ENCODE measurements at places on chromosomes 13 and 19.

- no peak for DNase-seq
Measured at GRCh38 chr13:57264965-57265364, 98.0 kb downstream of the PRR20E start.

- no peak for DNase-seq
Measured at GRCh38 chr13:97114651-97115050, 107.5 kb upstream of the MBNL2 start.

DNA sequence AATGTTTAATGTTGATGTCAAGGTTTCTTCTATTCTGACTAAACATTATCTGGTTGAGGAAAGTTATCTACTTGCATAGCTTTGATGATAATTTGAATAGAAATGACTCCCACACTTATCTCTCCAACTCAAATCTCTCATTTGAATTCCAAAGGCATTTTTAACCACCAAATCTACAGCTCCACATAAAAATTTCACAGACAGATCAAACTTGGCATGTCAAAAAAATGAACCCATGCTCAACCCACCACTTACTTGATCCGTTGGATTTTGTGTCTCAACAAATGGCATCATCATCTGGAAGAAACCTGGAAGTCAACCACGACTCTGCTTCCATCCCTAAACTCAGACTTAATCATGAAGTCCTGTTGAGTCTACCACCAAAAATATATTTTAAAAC lies 1050.4 kb downstream of the EFNB2 start:
- no peak for DNase-seq

GRCh38 chr19:5406816-5407215 lies 48.4 kb upstream of the ZNRF4 start:
- DNase-seq, result no peak

- peak; percentile 75 for DNase-seq
Measured at GRCh38 chr19:41192574-41193429, at the start of gene CYP2S1. Gene CYP2S1, plus strand, starts transcription at chr19:41193219. Its CDS starts 46 bp downstream, at chr19:41193265.

DNA sequence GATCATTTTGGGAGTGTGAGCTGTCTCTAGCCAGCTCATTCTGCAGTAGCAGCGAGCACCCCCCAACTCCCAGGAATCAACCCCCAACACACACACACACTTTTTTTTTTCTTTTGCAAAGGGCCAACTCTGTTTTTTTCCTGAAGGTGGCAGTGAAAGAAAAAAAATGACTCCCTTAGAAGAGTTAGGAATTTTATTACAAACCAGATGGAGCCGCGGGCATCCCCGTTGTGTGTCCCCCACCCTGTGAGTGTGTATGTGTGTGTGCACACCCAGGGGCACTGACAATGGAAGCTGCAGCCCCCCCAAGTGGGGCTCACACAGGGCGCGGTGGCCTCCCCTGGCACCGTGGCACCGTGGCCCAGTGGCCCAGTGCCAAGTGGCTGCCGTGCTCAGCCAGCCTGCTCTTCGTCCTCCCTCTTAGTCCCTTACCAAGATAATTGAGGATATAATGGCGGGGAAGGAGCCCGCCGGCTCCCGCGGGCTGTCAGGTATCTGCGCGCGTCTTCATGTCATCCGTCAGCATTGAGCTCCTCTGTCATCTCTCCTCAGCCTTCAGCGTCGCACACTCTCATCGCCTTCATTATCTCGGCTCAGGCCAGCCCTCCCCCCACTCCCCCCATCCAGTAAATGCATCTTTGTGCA lies 314.1 kb downstream of the ZNF536 start:
- no peak for DNase-seq

DNA sequence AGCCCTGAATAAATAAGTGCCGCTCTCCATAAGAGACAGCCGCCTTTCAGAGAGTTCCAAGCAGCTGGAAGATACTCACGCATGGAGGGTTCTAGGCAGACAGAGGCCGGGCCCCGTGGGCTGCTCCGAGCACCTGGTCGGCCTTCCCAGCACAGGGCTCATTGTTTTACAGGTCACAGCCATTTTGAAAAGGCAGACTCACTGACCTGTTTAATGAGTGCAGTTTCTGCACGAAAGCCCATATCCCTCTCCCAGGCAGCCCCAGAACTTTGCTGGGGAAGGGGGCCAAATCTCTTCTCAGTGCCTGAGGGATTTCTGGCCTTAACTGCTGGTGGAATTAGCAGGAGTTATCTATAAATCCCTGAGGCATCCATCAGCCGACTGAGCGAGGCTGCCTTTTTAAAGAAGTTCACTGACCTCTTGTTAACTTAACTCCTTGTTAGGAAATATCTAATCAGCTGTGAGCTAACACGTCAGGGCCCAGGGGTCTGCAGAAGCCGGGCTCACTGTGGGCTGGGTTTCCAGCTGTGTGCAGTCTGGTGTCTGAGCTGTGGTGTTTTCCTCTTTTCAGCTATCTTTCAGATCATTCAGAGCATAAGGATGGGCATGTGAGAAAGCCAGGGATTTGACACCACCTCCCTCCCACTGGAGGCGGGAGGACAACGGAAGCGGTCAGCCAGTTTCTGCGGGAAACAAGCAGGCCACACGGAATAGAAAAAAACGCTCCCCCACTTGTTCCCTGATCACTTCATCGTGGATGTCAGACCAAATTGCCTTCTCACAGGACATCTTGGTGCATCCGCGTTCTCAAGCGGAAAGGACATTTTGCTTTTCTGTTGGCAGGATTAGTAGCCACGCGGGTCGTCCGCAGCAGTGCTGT lies 23.3 kb downstream of the SERP2 start:
- peak; percentile 64 for DNase-seq

GRCh38 chr13:108033800-108034707 lies 181.3 kb downstream of the LIG4 start:
- DNase-seq, result no peak

DNA sequence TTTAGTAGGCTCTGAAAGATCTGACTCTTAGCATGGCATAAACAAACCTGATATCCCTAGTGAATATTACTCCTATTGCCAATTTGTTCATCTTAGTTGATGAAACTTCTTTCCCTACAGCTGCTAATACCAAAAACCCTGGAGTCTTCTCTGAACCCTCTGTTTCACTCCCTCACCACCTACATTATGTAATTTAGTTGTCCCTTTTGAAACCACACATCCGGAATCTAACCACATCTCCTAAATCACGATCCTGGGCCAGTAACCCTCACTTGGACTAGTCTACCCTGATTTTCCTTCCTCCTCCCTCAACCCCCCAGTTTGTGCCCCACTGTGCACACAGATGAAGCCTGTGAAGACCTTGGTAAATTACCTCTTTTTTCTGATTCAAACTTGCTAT lies 1.2 kb downstream of the ZNF256 start:
- no peak for DNase-seq

GRCh38 chr13:112225429-112226090 lies 150.6 kb upstream of the SPACA7 start:
- DNase-seq, result no peak

- DNase-seq, result peak; percentile 21
Measured at GRCh38 chr13:62280590-62280989, 864.9 kb upstream of the PCDH20 start.

DNA sequence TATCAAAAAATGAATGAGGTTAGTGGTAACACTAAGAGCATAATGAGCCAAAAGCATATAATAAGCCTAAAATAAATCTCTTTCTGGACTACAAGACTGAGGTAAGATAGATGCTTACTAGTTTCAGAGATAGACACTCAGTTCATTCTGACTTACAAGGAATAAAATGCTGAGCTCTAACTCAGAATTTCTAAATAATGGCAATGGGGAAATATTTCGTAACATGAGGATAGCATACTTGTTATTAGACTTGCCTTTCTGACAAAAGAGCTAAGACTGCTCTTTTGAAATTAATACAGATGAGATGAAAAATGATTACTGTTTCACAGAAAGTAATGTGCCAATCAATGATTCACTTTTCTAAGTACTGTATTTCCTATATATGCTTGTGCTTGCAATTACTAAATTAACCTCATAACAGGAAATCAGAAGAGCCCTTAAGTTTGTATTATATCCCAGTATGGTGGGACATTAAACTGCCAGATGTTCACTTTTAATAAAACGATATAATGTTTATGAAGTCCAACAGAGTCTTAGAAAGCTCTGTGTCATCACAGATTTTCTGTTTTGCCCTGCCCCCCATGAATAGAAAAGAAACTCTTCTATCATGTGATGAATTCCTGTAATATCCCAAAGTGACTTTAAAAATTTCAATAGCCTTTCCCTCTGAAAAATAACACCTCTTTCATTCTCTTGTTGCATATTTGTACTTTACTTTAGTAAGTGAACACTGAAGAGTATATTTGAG lies 2771.0 kb upstream of the PCDH20 start:
- no peak for DNase-seq

- DNase-seq, result peak; percentile 61
Measured at GRCh38 chr19:4278419-4279266, at the start of gene SHD. Gene SHD, plus strand, starts transcription at chr19:4279266. Its CDS starts 798 bp downstream, at chr19:4280064.

- no peak for DNase-seq
Measured at GRCh38 chr19:19823916-19824315, 2.4 kb upstream of the ZNF506 start.

DNA sequence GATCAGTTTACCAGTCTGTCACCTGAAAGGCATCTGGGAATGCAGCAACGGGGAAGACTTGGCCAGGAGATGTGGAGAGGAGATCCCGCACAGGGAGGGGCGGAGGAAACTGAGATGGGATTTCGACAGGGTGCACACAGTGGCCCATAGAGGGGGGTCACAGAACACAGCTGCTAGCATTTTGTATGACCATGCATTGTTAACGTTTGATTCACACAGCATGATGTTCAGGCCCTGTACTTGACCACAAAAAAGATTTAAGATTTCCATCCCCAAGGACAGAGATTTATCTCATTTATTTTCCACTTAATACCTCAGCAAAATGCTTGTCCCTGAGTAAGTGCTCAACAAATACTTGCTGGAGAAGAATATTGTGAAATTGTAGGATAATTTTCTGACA lies 63.2 kb downstream of the RAB20 start:
- DNase-seq, result no peak

DNA sequence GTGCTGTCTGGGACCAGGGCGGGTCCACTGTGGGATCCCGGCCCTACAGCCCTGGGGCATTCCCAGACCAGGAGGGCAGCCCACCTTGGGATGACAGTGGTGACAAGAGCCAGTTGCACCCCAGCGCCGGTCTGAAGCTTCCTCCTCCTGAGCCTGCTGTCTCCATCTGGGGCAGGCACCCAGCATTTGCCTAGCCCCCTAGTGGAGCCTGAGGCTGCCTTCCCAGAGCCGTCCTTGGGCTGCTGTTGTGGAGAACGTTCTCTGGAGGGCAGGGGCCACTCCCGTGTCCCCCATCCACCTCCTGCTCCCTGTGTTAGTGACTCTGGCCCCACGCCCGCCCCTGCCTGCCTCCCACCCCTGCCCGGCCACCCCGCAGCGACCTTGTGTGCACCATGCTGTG lies 148.5 kb downstream of the KDM4B start:
- no peak for DNase-seq

DNA sequence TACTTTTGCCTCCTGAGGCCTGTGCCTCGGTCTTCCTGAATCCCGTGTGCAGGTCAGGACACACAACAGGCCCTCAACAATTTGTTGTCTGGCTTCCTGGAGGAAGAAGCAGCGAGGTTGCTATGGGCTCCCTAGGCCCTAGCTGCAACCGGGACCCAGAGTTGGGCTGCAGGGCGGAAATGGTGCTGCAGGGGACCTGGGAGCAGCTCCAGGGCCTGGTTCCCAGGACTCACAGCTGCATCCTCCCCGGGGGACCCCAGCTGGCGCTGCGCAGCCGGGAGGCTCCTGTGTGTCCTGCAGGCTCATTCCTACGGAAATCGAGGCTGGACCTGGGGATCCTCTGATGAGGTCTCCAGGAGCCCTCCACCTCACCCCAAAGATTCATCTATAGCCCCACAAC lies 999 bp upstream of the TNFAIP8L1 start:
- DNase-seq, result no peak

DNA sequence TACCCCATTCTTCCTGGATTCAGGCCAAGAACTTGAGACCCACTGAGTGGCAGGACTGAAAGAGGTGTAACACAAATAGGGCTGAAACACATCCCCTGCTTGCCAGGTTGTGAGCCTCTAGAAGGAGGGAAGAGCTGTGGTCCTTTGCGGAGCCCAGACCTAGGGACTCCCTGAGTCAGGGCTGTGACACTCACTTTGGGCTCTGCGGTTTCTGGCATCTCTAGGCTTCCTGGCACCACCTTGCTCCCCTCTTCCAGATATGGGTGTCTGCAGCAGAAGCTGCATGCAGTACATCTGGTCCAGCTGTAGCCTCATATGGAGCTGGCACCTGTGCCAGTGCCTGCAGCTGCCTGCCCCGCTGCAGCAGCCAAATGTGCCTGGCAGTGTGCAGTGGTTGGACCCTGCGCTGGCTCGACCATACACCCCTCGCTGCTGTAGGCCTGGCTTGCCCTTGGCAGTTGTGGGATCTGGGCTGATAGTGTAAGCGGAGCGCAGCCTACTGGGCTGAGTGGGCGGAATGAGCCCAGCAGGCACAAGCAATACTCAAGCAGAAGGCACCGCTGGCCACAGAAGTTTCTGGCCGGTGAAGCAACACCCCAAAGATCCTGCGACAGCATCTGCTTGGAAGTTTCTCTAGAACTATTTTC lies 290.4 kb downstream of the SLITRK6 start:
- DNase-seq, result no peak

DNA sequence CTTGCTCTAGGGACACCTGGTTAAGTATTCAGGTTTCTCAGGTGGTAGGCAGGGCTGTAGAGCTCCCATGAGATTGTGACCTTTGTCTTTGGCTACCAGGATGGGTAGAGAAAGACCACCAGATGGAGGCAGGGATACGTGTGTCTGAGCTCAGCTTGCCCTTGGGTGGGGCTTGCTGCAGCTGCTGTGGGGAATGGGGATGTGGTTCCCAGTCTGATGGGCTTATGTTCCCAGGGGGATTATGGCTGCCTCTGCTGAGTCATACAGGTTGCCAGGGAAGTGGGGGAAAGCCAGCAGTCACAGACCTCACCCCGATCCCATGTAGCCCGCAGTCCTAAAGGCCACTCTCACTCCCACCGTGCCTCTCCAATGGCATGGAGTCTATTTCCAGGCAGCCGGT lies 659.9 kb upstream of the KLF12 start:
- no peak for DNase-seq

DNA sequence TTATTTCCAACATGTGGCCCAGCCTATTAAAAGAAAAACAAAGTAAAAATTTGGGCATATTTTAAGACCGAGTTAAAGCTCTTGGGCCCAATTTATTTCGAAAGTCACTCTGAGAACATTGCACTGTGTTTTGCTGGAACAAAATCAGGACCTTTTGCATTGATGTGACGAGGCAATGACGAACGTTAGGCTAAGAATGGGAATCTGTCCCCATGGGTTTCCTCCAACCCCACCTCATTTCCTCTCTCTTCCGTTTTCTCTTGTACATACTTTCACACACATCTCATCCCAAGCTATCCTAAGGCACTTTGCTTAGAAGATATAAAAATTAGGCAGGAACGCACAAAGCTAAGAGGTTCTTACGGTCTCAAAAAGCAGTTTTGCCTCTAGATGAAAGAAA lies 22.1 kb downstream of the EDNRB start:
- no peak for DNase-seq

DNA sequence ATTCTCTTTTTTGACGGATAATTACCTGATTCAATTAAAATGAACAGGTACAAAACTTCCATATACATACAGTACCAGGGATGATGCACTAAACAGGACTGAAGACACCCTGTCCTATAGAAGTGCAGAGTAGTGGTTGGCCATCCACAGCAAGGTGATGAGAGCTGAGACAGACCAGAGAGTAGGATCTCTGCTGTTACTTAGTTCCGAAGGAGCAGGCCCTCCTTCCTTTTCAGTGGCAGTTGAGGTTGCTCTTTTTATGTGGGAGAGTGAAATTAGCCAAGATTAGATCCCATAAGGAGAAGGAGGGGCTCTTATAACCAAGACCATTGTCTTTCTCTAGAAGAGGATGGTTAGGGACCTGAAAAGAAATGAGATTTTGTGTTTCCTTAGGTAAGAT lies 4.0 kb downstream of the PDS5B start:
- DNase-seq, result no peak
